ENCODE measurements at places on chromosomes 7 and 10.

- no peak for DNase-seq
Observed at GRCh38 chr7:149778696-149779501, 5.5 kb upstream of the ZNF467 start.

GRCh38 chr7:103996639-103997038 lies 7.2 kb upstream of the RELN start:
- DNase-seq, result no peak

DNA sequence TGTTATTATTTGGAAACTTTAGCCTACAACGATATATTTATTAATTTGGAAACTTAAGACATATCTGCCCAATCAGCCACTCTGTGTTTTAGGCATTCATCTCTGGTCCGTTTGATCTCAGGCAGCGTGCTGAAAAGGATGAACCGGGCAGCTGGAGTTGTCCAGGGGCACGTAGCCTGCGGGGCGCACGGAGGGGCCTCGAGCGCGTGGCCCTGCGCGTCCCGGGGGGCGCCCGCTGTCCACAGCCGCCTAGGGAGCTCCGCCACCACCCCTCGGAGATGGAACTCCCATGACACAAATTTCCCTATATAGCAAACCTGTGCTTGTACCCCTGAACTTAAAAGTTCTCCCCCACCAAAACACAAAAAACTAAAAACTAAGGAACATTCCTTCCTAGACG lies 24.3 kb upstream of the MKI67 start:
- no peak for DNase-seq

DNA sequence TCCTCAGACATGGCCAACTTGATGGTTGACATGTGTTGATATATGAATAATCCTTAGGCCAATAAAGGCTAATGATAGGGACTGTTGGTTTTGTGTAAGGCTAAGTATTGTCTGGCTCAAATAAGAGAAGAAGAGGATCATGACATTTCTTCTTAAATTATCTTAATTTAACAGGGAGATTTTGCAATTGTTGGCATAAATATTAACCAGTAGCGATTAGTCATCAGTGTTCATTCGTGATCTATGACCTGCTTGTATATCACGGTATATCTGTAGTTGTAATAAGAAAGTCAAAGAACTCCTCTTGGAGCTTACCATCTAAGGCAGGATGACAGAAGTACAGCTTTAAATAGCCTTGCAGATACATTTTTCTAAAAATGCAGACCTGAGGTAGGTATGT lies 196.4 kb downstream of the CREB5 start:
- no peak for DNase-seq

DNA sequence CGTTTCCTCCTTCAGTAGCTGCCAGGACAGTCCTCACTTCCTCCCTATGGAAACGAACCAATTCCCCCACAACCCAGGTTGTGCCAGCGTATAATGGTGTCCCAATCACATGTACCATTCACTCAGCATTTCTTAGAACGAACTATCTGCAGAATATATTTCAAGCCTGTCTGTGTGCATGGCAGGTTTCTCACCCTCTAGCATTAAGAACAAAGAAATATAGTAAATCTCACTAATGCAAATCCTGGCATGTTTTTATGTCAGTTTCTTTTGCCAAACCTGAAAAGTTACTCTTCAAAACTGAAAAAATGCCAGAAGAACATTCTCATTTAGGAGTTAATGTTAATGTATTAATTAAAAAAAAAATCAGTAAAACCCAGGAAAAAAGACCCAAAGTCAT lies 405.9 kb upstream of the KLF6 start:
- DNase-seq, result no peak

DNA sequence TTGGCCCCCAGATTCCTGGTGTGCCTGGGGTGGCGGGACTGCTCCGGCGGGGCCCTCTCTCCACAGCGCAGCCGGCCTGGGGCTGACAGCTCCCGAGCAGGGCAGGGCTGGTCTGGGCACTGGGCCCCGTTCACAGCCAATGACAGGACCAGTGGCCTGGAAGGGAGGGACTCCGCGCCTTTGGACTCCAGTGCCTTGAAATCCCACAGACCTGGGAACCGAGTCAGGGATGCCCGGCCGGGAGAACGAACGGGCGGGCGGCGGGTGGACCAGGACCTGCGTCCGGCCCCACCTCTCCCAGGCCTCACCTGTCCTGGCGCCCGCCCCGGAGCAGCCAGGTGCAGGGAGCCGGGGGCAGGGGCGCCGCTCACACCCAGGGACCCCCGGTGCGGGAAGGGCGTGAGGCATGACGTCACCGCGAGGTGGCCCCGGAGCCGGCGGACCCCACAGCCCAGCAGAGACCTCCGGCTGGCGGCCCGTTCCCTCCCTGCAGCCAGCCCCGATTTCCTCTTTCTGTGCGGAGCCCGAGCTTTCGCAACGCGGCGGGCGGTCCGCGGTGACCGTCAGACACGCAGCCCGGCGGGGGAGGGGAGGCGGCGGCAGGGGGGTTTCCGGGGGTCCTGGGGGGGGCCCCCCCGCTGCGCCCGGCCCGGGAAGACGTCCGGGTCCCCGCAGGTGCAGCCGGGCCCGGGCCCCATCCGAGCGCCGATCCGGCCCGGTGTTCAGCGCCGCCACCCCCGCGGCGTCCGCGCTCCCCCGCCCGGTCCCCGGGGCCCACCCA lies 743 bp downstream of the ADAP1 start:
- DNase-seq, result peak; percentile 64

DNA sequence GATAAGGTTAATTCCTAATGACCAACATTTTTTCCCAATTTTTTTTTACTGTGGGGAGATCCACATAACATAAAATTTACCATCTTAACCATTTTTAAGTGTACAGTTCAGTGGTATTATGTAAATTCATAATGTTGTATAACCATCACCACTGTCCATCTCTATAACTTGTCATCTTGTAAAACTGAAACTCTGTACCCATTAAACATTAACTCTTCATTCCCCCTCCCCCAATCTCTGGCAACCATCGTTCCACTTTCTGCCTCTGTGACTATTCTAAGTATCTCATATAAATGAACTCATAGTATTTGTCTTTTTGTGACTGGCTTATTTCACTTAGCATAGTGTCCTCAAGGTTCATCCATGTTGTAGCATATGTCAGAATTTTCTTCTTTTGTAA lies 46.0 kb upstream of the HPS1 start:
- no peak for DNase-seq

DNA sequence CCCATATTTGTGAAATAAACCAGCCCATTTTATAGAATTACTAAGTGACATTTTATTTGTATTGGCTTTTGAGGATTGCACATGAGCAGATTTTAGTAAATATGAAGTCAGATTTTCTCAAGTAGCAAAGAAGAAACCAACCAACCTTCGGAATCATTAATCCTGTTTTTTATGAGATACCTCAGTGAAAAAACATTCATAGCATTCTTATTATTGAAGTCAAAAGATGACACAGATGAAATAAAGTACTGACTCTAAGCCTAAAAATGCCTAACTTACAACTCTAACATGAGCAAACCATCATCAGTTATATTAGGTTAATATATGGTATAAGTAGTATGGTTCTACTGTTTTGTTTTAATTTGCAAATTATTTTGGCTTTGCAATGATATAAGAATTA lies 59.9 kb upstream of the AGBL3 start:
- no peak for DNase-seq

DNA sequence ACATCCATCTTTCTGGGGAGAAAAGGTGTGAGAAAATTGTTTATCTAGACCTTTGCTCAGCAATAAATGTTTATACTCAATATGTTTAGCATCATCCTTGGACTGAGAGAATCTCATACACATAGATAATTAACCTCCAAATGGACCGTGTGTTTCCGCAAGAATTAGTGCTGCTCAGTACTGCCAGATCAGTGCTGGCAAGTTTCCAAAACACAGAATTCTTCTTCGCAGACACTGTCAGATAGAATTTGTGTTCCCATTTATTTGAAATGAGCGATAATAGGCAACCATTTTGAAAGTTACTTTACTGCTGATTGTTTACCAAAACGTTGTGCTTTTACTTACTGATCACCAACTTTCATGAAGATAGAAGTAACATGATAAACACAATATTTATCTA lies 33.7 kb downstream of the STAMBPL1 start:
- DNase-seq, result no peak

GRCh38 chr7:22452142-22452959 lies 47.6 kb downstream of the STEAP1B start:
- peak; percentile 36 for DNase-seq

DNA sequence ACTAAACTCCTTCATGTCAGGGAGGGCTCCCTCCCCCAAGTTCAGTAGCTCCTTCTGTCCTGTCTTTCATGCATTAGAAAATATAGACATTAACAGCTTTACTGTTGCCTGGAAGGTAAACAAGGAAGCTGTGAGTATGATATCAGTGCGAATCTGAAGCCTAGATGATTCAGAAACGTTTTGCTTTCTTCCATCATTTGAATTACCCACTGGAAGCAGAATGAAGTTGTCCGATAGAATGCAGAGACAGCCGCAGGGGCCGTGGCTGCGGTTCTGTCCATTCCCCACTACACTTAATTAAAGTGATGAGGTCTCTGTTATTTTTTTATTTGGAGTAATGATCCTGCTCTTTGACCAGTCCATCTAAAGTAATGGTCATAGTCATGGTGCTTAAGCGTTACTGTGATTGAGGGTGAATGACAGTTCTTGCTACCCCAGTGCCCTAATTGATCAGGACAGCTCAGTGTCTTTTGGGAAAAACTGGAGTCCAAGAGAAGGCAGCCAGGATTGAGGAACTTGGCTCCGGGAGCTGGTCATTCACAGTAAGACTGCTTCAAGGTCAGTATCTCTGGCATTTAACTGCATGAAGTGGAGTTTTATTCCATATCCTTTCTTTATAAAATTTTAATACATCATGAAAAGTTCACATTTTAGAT lies 69.9 kb downstream of the PTPRE start:
- DNase-seq, result no peak

DNA sequence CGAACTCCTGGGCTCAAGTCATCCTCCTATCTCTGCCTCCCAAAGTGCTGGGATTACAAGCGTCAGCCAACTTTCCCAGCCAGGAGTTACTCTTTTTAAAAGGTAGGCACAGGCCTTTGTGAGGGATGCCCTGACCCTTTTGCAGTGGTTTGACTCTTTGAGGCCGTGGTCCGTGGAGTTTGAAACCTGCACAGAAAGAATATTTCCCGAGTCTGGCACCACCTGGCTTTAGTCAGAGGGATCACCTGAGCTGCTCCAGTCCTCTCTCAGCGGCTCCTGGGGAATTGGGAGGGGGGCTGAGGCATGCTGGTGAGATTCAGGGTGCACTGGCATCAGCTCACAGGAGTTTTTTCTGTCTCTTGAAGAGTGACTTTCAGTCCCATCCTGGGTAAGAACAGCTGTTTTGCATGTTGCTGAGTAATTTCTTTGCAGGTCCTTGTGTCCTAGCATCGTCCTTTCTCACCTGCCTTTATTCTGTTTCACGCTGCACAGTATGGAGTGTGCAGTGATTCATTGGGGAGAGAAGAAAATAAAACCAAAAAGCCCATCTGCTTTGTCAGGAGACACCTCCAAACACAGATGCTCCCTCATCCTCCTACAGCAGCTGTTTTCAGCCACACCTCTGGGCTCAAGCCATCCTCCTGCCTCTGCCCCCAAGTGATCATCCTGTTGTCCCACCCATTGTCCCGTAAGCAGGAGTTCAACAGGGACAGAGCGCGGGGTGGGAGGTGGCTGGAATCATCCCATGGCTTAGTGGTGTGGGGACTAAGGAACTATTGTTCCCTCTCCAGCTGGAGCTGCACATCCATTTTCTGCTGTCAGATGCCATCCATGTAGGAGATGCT lies 284.7 kb downstream of the CAMK1D start:
- DNase-seq, result no peak

- no peak for DNase-seq
Observed at GRCh38 chr7:47809387-47809786, 138.9 kb downstream of the PKD1L1 start.

GRCh38 chr7:17010637-17011300 lies 129.0 kb upstream of the AGR3 start:
- DNase-seq, result no peak

DNA sequence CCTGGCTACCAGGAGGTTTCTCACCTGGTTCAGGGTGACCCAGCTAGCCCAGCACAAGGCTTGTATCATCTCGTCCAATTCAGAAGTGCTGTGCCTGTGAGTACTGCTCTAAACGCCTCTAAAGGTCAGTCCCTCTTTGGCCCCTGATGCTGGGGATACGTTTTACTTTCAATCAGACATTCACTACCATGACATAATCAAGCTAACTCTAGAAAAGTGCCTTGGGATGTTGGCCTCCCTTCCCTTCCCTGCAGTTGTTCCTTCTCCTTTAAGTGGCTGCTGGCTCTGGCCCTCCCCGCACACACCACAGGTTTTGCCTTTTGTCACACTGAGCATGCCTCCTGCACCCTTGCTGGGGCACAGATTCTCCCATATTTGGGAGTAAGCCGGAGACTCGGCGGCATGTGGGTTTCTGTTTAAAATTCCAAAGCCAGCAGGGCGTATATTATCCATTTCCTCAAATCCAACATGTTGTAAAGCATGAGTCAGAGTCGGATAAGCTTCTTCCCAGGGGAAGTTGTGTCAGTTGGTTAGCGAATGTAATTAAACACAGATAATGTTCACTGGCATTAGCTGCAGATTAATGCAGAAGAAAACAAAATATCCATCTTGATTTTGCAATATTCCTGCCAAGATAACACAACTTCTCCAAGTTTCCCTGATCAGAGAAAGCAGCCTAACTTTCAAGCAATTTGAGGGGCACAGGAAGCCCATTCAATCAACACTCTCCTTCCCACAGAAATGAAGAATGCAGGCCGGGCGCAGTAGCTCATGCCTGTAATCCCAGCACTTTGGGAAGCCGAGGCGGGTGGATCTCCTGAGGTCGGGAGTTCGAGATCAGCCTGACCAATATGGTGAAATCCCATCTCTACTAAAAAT lies 31.8 kb upstream of the VCL start:
- DNase-seq, result peak; percentile 81

DNA sequence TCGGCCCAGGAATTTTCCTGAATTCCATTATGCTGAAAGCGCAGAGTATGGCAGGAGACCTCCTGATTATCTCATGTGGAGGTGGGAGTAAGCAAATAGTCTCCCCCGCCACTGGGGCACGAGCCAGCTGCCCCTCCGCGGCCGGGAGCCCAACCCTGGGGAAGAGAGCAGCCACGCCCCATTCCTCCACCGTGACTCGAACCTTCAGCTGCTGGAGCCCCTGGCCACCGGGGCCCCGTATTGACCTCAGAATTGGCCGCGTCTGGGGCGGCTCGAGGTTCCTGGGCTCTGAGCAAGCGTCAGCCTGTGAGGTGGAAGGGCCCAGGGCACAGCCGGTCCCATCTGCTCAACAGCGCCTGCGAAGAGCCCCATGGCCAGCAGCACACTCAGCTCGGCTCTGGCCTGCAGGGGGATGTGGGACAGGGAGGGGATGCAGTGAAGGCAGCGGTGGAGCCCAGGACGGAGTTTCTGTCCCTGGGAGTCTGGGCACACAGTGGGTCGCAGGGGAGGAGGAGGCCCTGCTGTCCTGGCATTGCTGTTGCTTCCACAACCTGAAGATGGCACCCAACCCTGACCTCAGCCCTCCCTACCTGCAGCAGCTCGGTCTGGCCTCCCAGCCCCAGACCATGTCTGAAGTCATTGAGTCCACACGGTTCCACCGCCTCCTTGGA lies 97.8 kb downstream of the CHST15 start:
- peak; percentile 79 for DNase-seq

Measured in A549 (cell line).